ENCODE measurements at places on chromosomes 1 and 21. TPM values are rescaled to one million over a fixed set of nuclear protein-coding genes. Genes with fewer than 3 reads are reported as not detected.

- DNase-seq = no peak
These were observed 9.5 kb downstream of the ZBTB7B start for GRCh38 chr1:155012026-155012546.

DNA sequence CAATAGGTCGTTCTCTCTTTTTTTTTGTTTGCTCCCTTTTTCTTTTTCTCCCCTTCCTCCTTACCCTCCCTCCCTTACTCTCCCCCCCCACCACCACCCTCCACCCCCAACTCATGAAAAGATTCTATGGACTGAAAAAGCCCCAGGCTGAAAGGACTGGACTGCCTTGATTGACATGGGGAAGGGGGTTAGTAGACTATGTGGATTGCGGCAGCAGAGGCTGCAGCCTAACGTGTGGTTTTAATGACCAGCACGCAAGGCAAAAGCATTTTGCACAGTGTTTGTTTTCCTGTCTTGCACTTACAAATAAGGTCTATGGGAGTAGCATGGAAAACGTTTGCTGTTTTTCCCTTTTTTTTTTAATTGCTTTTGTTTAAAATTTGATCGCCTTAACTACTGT is 5.5 kb downstream of the ZBTB18 start:
- no peak for DNase-seq

DNA sequence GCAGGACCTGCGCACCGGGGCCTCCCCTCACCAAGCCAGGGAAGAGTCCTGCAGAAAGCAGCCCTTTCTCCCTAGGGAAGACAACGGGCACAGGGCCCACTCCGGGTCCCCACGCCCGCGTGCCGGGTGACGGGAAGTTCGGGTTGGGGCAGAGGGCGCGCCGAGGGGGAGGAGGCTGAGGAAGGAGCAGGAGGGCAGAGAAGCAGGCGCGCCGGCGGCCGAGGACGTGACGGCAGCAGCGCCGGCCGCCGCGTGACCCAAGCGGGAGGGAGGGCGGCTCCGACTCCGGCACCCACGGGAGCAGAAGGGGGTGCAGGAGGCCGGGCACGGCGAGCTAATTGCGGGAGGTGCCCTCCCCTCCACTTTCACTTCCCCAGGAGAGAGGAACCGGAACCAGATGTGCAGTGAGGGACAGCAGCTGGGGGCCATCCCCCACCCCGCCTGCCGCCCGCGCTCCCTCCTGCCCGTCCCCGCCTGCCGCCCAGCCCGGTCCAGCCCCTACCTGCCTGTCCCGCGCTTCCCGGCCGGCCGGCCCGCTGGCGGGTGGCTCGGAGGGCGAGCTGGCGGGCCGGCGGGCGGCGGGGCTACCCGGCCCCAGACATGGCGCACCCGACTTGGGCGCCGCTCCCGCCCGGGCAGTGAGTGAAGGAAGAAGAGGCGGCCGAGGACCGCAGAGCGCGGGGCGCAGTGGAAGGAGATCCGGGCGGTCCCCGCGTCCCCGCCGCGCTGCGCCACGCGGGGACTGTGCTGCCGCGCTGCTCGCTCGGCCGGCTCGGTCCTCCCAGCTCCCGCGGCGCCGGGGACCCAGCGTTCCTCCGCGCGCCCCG is 510 bp downstream of the DENND4B start:
- DNase-seq = no peak

- DNase-seq = no peak
These were observed 64.7 kb downstream of the TPR start for GRCh38 chr1:186310307-186310706.

DNA sequence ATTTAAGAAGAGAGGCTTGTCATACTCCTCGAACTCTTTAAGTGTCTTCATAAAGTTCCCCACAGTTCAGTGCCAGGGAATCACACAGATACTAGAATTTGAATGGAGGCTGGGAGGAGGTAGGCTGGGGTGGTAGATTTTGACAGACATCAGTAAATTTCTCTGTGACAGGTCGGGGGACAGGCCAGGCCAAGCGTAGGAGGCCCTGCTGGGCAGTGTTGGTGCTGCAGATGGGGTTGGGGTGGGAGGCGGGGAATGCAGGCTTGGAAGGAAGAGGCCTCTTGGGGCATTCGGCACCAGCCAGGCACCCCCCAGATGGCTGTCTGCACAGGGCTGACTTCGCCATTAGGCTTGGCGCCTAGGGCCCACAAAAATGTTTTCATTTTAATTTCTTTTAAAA is 84.0 kb downstream of the MAN1C1 start:
- no peak for DNase-seq

GRCh38 chr1:59892841-59893811 is 33.4 kb downstream of the CYP2J2 start:
- DNase-seq = no peak

DNA sequence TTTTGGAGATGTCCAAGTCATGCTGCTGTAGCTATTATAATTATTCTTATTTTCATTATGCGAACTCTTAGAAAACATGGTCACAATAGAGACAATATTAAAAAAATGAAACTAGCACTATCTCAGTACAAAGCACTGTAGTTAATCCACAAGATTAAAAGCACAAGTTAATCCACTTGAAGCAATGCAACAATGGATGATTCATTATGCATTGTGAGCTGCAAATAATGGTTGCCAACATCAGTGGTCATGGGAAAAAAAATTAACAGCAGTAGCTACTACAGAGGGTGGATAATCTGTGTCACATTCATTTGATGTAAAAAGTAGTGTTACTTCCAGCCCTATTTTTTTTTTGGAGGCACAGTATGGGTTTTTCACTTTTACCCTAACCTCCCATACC is 56.7 kb downstream of the DPT start:
- no peak for DNase-seq

DNA sequence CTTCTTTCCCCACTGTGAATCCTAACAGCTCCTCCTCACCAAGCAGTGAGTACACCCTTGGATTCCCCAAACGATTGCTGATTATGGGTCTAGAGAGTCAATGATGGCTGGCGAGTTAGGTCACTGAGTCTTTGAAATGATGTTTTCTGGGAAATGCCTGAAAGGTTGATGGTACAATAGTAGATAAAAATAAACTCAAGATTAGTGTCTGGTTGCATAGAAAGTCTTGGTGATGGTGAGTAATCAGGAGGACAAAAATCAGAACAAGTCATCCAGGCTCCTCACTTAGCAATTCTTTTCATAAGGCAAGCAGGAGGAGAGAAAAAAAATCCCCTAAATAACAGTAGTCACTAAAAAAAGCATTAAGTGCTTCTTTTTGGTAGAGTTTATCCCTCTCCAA is 22.6 kb downstream of the HLX start:
- no peak for DNase-seq

GRCh38 chr1:51644533-51645197 is 27.8 kb downstream of the OSBPL9 start:
- DNase-seq = no peak

DNA sequence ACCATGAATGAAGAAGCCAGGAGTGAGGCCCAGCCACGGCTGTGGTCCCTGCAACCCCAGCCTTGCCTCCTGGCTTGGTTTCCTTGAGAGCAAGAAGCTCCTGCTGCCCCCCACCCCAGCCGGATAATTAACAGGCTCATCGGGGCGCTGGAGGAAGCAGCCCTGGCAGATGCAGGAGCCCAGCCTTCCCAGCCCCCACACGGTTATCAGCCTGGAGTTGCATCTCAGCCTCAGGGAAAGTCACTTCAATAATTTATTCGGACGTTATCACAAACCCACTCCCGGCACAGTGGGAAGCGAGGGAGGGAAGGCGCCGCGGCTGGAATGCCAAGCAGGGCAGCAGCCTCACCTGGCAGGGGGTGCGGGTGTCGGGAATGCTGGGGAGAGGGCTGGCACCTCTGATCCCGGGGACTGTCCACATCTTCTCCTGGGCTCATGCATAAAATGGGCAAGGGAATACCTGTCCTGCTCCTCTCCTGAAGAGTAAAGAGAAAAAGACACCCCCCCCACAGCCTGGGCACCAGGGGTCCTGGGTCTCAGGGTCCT is 43.3 kb upstream of the LRP8 start:
- no peak for DNase-seq

GRCh38 chr1:226598455-226598849 is 49.9 kb downstream of the STUM start:
- no peak for DNase-seq

DNA sequence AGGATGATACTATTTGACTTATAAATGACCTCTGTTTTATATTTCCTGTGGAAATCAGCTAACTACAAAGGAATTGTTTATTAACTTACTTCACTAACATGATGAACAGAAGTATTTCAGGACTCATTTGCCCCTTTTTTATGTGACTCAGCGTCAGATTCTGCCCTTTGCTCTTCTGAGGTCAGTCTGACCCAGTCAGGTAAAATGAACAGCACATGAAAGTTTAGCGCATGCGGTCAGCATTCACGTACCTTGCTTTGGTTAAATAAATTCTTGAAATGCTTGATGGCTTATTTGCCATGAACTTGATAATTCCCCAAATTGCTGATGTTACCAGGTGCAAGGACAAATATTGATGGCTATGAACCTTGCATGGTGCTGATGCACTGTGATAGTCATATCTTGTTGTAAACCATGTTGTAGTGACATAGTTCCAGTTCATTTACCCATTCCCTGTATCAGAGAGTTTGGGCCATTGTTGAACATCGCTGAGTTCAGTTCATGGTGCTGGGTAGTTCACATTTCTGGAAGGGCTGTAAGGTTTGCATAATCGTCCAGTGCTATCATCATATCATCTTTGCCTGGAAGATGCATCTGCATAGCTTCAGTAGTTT is 133.4 kb downstream of the NFIA start:
- DNase-seq = no peak

- DNase-seq = no peak
These were observed 21.0 kb upstream of the IFI44L start for GRCh38 chr1:78599294-78599693.

- no peak for DNase-seq
These were observed 35.4 kb upstream of the SRSF10 start for GRCh38 chr1:24015221-24016210.

DNA sequence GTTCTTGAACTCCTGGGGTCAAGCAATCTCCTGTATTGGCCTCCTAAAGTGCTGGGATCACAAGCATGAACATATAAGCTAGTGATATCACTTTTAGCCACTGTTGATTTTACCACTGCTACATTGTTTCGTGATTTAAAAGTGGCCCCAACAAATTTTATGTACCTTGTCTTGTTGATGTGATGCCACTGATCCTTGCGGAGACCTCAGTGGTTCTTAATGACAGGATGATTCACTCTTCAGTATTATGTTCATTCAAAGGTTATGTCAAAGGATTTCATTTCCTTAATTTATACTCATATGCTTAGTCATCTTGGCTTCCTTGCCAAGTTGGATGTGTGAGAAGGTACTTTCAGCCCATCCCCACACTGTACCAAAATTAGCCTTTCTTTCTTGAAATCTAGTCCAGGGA is 12.1 kb downstream of the PRKACB start:
- no peak for DNase-seq

- DNase-seq = no peak
These were observed 72.4 kb downstream of the DUSP10 start for GRCh38 chr1:221669441-221669840.

DNA sequence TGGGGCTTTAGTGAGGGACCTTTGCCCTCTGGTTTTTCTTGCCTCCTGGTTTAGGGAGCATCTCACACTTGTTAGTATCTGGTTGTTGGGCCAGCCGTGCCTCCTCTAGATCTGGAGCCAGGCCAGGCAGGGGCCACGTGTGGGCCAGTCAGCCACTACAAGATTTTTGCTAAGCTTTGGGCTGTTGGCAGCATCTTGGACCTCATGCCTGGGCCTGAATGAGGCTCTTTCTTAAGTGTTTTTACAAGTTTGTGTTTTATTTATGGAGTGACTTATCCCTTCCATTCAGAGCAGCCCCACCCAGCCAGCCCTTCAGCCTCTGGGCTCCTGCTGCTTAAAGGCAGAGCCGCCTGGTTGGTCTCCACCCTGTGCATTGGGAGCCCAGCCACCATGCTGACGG is 1.6 kb upstream of the SH3BGRL3 start:
- DNase-seq = no peak

Gene RXRG
- not detected for total RNA-seq

Gene DRAXIN
- 0.68 TPM for total RNA-seq

Gene OR10X1
- total RNA-seq = not detected

Gene AMY2A
- total RNA-seq = not detected

Gene WNT9A
- total RNA-seq = 3.7 TPM

Gene GBP6
- not detected for total RNA-seq

Measured in glomerular endothelial cell (primary cell).